ENCODE measurements at places on chromosomes 16 and 17.

- no peak for DNase-seq
Measured at GRCh38 chr16:52497067-52497816, 49.7 kb downstream of the TOX3 start.

- no peak for DNase-seq
Measured at GRCh38 chr16:10009684-10010083, 172.5 kb downstream of the GRIN2A start.

GRCh38 chr17:74945543-74945942, 9.8 kb downstream of the OTOP3 start:
- DNase-seq: no peak

- DNase-seq: no peak
Measured at GRCh38 chr16:29806641-29807425, 504 bp downstream of the MAZ start.

DNA sequence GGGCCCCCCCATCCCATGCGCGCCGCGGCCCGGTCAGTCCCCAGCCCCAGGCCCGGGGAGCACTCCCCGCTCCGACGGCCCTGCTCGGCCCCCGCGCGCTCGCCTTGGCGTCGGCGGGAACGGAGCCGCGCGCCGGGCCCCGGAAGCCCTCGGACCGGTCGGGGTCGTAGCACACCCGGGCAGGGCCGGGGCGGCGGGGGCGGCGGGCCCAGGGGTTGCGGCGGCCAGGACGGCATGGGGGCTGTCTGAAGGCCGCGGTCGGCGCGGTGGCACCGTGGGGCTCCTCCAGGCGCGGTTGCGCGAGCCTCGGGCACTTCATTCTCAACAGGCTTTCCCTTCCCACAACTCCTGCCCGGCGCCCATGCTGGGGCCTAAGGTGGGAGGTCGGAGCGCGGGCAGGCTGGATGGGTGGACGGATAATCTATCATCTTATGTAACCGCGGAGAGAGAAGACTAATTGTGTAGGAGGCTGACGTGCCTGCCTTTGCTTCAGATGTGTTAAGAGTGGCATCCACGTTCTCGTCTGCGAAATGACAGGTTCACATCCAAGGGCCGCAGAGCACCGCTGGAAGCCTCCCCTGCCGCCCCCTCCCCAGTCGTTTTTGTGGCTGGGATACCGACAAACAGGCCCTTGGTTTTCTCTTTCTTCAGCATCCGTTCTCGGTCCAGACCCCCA, 708 bp downstream of the BAIAP2 start:
- no peak for DNase-seq

DNA sequence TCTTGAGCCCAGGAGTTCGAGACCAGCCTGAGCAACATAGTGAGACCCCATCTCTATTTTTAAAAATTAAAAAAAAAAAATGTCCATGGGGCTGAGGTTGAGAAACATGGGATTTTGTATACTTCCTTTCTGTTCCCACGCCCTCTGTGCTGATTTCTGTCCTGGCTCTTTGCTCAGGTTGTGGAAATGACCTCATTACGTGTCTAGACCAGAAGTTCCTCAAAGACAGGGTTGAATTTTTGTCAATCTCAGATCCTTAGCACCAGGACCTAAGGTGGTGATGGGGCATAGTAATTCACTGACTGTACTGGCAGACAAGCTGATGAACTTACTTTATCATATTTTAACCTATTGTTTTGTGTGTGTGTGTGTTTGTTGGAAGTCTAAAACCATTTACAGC, 11.2 kb upstream of the HNF1B start:
- DNase-seq: no peak

- no peak for DNase-seq
Measured at GRCh38 chr16:77113835-77114234, 77.2 kb upstream of the MON1B start.

DNA sequence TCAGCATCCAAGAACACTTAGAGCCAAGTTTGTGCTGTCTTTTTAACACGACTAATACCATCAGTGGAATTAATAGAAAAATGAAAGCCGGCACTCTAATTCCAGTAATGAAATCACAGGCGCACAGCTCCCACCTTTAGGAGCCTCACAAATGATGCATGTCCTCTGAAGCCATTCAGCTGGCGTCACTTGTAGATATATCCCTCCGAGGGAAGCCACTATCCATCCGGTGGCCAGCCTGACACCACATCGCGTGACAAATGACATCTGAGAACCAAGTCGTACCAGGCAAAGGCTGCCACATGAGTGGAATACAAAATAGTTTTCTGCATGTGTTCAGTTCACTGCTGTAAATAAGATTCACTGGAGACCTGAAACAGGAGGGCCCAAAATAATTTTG, 205.6 kb downstream of the GRIN2A start:
- no peak for DNase-seq

DNA sequence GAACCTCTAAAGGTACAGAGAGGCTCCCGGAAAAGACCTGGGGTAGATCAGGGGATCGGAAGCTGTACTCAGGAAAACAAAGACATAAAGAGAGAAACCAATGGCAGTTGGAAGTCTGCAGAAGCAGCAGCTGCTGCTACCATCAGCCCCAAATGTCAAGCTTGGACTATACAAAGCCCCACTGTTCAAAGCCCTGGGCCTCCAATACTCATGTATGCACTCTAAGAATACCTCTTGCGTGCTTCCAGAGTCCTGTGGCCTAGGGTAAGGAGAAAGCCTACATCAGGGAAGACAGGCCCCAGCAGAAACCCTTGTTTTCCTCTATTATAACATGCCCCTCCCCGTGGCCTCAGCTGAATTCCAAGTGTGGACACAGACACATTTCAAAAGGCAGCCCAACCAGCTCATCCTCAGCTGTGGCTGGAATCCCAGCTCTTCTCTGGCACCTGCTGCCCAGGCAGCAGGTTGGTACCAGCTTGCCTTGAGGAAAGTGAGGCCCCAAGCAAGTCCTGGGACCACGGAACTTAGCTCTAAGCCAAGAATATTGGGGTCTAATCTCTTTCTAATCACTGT, 19.3 kb upstream of the MTMR4 start:
- no peak for DNase-seq

DNA sequence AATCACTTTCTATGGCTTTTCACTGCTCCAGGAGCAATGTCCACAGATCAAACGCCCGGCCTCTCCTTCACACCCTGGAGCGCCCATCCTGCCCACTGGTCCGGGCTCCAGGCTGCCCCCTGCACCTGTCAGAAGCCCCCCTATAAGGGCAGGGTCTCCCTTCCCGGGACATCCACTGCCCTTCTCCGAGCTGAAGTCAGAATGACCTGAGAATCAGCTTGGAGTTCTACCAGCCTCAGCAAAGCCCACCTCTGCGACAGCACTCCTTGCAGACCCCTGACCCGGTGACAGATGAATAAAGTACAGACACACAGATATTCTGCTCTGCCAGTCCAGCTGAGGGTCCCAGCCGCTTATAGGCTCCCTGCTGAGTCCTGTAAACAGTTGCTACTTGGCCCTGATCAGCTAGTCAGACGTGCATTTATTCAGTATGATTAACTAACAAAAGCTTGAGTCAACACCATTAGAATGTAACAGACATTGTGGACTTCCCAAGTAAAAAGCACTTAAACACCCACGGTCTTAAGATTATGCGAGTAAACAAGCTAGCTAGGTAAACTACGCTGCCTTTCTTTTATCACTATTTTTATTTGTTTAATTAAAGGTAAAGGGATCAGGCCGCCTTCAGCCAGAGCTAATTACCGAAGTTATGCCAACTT, 4.8 kb downstream of the SLC7A5 start:
- no peak for DNase-seq

DNA sequence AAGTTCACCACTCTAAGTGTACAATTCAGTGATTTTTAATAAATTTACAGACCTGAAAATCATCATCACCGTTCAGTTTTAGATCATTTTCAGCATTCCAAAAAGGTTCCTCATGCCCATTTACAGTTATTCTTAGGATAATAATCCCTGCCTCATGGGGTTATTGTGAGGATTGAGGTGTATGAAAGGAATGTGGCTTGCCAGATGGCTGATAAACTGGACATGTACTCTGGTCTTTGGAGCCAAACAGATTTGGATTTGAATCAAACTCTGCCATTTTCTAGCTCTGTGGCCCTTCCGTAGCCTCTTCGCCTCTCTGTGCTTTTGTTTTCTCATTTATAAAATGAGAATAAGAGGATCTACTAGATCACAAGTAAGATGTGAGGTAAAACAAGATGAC, 53.9 kb upstream of the GPRC5B start:
- DNase-seq: no peak

DNA sequence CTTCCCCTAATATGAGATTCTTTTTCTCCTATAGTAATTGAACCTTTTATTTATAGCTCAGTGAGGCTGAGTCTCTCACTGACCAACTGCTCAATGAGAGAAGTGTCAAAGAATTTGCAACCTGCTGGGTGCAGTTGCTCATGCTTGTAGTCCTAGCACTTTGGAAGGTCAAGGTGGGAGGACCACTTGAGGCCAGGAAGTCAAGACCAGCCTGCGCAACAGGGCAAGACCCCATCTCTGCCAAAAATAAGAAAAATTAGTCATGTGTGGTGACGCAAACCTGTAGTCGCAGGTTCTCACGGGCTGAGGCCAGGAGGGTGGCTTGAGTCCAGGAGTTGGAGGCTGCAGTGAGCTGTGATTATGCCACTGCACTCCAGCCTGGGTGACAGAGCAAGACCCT, 30.9 kb upstream of the CRYBA1 start:
- DNase-seq: no peak

DNA sequence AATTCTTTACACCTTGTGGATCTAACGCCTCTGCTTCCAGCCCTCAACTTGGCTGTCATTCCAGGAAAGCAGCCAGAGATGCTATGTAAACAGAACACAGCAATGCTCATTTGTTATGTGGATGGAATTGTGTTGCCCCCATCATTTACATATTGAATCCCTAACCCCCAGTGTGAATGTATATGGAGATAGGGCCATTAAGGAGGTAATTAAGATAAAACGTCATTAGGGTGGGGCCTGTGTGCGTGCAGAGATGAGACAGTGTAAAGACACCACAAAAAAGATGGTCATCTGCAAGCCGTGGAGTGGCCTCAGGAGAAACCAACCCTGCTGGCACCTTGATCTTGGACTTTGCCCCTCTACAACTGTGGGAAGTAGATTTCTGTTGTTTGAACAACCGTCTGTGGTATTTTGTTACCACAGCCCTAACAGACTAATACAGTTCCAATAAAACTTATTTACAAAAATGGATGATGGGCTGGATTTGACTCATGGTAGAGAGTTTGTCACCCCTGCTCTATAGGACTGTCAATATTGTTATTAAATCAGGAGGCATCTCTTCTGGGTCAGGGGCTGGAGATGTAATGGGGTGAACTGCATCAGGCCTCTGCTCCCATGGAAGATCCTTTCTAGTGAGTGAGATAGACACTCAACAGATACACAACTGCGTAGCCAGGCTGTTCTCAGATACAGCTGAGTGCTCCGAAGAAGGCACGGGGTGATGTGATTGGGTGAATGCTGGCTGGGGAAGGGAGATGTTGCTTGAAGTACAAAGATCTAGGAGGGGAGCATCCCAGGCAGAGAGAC, 339.0 kb downstream of the SNX29 start:
- no peak for DNase-seq

DNA sequence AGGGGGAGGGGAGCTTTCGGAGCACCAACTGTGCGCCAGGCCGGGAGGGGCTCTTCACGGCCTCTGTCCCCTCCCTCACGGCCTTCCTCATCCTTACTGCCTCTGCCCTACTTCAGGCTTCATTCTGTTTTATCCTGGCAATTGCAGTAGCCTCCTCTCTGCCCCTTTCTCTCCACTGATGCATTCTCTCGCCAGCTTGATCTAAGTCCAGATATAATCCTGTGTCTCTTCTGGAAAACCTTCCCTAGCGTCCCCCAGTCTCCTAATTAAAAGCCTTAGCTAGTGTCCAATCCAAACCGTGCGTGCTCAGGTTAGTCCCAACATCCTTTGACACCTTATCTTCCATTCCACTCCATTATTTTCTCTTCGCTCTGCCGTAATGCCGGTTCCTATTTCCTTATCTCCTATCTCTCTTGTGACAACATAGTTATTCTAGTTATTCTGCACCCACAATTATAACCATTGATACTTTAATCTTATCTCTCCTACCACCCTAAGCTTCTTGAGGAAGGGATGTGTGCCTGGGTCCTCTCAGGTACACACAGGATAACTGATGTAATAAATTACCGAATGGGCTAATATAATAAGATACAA, 869 bp downstream of the ZNF48 start:
- no peak for DNase-seq

- DNase-seq: peak; percentile 81
Measured at GRCh38 chr16:56576585-56577299, 11.9 kb downstream of the MT4 start.

GRCh38 chr17:36498155-36498554, 11.7 kb downstream of the ZNHIT3 start:
- DNase-seq: no peak

DNA sequence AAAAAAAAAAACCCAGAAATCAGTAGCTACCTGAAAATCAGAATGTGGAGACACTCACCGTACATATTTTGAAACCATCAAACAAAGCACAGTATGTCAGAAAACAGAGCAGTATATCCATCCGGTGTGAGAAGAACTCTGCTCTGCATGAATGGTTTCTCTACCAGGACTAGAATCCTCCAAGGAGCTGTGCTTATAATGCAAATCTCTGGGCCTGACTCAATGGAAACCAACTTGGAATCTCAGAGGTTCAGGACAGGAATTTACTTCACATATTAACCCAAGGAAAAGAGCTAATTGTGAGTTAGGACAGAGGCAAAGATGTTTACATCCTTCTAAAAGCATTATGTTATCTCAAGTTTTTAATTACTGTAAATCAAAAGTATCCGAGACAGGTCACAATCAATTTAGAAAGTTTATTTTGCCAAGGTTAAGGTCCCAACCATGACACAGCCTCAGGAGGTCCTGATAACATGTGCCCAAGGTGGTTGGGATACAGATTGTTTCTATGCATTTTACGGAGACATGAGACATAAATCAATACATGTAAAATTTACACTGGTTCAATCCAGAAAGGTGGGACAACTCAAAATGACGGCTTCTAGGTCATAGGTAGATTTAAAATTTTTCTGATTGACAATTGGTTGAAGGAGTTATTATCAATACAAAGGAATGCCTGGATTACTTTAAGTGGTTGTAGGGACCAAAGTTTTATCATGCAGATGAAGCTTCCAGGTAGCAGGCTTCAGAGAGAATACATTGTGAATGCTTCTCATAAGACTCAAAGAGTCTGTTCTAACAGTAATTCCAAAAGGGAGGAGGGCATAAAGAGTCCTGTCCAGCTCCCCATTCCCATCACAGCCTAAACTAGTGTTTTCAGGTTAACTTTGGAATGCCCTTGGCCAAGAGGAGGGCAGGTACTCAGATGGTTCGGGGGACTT, 164.1 kb downstream of the CDH8 start:
- DNase-seq: no peak

DNA sequence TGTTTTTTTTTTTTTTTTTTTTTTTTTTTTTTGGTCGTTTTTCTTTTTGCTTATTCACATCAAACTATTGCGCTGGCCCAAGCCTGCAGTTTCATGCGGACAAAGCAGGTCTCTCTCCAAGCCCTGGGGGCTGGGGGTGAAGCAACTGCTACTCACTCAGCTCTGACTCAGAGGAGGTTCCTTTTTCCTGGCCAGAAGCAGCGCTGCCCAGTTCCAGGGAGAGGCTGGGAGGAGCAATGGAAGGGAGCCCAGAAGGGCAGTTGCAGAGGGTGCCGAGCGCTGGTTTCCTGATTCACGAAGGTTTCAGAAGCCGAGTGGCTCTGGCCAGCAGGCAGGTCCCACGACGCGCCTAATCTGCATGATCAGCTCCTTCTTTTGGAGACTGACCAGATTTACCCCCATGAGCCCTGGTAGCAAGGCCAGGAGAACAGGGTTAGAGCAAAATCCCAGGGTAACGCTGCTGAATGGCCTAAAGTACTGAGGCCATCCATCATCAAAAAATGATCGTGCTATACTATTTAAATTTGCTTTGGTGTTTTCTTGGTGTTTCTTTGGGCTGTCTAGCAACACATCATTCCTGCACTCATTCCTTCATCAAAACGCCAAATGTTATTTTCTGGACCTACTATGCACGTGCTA, 144.7 kb upstream of the SOX9 start:
- DNase-seq: no peak

All from activated CD8-positive, alpha-beta memory T cell treated with anti-CD3 and anti-CD28 coated beads for 1 hour (primary cell).